NCI-H2081 (cell line): ENCODE measurements at places on chromosomes 2 and 18.

- peak; percentile 9 for DNase-seq
These were observed 220.1 kb upstream of the DPP10 start for GRCh38 chr2:114222344-114222743.

GRCh38 chr18:24659827-24660720 lies 199.6 kb downstream of the HRH4 start:
- DNase-seq: peak; percentile 24

GRCh38 chr2:103121106-103121505 lies 359.3 kb downstream of the TMEM182 start:
- DNase-seq: no peak

DNA sequence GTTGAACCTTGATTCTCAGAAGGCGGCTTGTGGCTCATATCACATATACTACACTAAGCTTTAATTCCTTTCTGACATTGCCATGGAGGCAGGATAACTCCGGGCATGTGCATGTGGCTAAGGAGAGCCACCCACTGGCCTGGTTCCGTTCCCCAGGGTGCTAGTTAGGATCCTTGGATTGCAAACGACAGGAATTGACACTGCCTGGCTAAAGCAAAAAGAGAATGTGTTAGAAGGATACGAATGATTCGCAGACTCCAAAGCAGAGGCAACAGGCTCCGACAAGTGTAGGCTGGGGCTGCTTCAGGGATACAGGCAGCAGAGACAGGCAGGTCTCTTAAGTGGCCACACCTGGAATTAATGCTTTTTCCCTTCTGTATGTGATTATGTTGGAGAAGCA lies 71.4 kb upstream of the LYPD6B start:
- DNase-seq: no peak

DNA sequence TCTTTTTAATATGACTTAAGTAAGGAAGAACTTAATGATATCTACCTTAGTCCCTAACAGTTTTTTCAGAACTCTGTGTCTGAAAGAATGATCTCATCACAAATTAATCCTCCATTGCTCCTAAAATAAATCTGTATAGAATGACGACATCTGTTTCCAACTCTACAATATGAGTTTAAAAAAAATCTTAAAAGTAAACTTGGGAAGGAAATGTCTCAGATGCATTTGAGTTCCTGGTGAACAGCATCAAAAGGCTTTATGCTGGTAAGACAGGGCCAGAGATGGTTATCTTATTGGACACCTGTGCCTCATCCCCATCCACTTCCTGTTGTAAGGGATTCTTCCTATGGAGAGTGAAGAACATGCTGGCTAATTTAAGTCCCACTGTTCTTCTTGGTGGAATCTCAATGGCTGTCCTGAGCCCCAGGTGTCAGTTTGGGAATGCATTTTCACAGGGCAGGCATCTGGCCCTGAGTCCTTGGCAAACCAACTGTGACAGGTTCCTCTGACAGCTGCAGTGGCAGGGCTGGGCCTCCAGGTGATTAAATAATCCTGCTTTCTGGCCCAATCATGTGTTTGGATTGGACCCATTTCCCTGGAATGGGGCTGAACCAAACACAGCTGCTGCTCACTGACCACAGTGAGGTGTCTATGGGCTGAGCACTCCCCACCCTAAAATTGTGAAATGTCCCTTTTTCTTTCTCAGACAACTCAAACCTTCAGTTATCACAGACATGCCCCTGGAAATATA lies 12.9 kb upstream of the NCKAP5 start:
- DNase-seq: peak; percentile 39

- DNase-seq: no peak
These were observed 525.4 kb upstream of the VWC2L start for GRCh38 chr2:213885485-213885884.

DNA sequence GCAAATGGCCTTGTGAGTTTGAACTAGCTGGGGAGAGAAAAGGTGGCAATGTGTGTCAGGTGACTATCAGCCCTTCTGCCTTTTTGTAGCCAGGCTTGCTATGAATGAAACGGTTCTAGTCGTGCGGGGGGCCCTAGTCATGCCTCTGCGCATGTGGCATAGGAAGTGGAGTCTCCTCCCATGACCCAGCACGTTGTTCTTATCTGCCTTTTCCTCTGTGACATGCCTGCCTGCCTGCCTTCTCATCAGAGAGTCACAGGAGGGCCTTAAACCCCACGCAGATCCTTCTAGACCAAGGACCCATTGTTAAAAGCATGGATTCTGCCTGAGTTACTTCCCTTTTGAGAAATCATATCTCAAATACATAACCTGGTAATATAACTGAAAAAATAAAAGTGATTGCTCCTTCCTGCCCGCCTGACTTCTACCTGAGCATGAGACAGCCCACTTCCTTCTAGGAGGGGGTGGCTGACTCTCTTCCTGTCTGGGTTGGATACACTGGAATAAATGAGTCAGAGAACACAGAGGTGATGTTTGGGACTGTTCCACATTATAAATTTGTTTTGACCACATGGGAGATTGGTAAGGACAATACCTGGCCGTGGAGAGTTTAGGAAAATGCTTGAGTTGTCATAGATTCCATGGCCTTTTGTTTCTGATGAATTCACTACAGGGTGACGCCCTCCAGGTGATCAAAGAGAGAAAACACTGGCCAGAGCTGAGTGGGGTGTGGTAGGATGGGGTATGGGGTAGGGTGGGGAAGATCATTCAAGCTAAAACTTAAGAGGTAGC lies 49.8 kb downstream of the FBLN7 start:
- DNase-seq: no peak

DNA sequence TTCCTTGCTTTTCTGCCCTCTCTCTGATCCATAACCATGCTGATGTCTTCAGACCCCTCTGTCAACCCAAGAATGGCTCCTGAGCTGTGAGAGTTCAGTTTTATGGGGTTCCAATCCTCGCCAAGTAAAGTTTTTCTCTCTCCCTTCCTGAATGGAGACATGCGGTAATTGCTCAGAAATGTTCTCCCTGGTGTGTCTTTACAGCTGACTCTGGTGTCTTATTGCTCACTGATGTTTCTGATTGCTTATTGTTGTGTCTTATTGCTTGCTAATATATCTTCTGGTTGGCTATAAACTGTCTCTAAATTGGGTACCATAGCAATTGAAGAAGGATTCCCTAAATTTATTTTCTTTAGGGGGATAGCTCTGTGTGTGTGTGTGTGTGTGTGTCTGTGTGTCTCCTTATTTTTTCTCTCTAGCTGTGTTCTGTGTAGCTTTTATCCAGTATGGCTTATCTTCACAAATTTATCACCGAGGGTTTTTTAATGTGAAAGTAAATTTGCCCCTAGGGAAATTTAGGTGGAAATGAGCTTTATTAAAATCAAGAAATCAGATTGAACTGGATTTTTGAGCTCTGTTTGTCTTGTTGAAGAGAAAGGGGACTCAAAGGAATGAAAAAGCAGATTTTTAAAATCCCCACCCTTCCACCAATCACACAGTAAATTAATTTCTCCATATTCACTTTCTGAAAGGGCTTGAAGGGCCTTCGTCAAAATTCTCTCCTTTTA lies 19.5 kb downstream of the MGAT5 start:
- no peak for DNase-seq

- no peak for DNase-seq
These were observed 45.5 kb downstream of the SLC14A2 start for GRCh38 chr18:45660746-45661145.

GRCh38 chr18:45057955-45058600 lies 377.4 kb downstream of the SETBP1 start:
- no peak for DNase-seq

DNA sequence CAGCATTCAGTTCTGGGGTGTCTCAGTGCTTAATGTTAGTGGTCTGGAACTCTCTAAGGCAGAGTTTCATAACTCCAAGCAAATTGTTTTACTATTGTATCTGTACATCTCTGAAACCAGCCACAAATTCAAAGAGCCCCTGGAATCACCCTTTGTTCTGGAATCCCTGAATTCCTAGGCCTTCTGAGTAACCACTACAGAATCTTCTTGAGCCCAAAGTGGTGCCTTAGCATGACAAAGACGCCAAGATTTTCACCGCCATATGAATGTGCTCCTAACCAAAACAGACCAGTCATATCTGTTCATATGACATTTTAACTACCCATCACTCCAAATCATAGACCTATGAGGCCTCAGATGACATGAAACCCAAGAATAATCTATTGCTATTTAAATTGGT lies 668.1 kb downstream of the EPHA4 start:
- no peak for DNase-seq

- DNase-seq: no peak
These were observed 119.5 kb upstream of the PARD3B start for GRCh38 chr2:204425821-204426220.

- no peak for DNase-seq
These were observed 592.2 kb upstream of the SYT4 start for GRCh38 chr18:43869451-43870008.

DNA sequence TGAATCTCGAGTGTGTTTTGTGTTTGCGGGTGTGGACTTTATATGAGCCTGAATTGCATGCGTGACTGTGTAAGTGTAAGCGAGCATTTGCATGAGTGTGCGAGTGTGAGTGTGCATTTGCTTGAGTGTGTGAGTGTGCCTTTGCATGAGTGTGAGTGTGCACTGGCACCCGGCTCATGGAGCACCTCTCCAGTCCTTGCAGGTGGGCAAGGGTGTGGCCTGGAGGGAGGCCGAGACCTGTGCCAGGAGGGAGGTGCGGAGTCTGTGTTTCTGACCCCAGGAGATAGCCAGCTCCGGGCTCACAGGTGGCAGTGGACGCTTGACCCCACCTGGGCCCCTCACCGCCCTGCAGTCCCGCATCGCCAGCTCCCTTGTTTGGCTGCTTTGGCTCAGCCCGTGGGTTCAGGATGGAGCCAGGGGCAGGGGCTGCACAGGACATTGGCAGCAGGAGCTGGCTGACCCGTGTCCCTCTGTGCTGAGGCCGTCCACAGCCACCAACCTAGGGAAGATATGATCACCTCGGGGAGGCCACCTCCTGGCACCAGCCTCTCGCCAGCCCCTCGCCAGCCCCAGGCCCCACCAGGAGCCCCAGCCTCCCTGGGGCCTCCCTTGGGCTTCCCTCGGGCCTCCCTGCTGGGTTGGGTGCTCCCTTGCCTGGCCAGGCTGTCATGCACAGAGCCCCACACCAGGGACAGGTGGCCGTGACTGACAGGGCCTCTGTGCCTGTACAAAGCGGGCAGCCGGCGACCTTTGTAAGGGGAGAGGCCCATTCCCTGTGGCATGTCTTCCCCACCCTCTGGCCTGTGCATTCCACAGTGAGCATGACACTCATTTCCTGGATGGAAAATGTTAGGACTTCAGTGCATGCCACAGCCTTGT lies 81.6 kb downstream of the PTGR3 start:
- no peak for DNase-seq

DNA sequence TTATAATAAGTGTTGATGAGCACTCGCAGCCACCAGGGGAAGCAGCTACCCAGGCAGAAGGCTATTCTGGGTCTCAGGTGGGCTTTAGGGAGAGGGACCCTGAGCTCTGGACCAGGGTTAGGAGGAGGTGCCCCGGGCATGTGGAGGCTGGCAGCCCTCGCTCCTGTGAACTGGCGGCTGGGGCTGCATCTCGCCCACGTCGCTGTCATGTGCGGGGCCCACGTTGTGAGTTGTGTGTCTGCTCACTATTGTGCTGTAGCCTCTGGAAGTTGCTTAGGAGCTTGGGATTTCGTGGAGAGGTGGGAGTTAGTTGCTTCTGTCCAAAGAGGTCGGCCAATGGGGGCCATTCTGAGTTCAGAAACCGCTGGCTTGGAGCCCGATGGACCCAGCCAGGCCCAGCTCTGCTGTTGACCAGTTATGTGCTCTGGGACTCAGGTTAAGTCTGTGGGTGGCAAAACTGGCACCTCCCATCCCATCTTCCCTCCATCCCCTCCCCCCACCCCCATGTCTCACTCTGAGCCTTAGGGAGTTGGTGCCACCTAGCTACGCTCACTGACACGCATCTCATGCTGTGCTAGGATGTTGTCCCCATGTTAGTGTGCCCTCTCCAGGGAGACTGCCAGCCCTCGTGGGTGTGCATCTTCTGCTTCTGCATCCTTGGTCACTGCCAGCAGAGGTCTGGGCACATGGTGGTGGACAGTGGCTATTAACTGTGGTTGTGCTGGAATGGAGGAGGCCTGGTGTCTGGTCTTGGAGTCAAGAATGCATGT lies 18.5 kb downstream of the RRM2 start:
- no peak for DNase-seq

- DNase-seq: peak; percentile 86
These were observed 209.6 kb upstream of the PIK3C3 start for GRCh38 chr18:41745166-41746049.

- no peak for DNase-seq
These were observed 30.2 kb downstream of the AMER3 start for GRCh38 chr2:130785466-130786055.

GRCh38 chr18:60732143-60732542 lies 359.6 kb upstream of the MC4R start:
- no peak for DNase-seq

DNA sequence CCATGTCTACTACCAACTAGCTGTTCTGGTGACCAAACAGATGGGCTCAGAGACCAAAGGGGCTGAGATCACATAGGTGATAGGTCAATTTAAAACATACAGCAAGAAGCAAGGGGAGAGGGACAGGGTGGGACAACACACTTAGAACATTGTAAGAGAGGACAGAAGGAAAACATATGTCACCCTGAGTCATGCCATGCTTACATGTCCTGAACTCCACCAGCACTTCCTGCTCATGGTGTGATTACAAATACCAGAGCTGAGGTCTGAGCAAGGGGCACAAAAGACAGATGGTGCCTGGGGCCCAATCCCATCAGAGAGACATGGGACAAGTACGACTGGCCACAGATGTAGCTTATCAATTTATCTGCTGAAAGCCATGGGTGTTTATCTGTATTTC lies 28.7 kb upstream of the GALNT14 start:
- DNase-seq: no peak

DNA sequence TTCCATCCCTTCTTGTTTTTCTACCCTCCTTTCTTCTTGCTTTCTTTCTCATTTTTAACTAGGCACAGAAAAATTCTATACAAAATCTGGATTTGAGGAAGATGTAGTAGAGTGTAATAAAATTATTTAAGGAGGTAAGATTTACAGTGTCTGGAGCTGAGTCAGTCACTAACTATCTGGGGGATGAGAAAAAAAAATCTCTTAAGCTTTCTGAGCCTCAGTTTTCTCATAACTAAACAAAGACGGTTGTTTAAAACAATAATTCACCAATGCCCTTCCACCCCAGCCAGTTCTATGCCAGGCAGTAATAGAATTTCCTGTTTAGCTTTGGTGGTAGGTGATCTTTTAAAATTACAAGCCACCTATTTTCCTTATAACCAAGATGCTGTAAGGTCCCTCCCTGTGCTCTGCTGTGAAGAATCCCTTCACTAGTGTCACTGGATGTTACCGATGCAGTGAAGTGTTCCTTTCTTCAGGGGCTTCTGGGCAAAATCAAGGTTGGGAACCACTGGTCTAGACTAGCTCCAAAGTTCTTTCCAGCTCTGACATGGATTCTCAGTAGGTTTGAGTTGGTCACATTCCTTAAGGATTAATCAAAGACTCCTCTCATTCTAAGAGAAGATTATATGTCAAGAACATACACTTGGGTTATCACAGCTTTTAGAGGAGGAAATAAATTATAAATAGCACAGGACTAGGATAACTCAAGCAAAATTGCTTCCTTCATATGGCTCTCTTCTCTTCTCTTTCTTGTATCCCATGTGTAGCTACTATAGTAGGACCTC lies 289.0 kb downstream of the CDH2 start:
- no peak for DNase-seq
